Left hindlimb (tissue), 1 donor: ENCODE measurements at places on chromosomes 2 and 18.

DNA sequence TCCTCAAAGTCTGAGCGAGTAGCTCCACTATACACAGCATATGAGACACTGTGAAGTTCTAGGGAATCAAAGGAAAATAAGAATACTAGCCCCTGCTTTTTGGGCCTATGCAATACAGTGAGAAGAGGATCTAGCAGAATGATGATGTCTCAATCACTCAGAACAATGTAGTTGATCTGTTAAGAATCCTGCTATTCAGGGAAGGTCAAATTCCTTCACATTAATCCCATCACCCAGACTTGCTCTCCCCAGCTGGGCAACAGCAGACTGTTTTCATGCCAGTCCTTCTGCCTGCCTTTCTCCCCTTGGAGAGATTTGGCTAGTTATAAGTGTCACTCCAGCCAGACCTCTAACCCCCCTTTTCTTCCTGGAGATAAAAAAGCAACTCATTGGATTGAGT is 230.0 kb upstream of the EPHA4 start:
- DNase-seq = no peak

GRCh38 chr2:228657807-228658402 is 476.4 kb upstream of the SPHKAP start:
- DNase-seq = no peak

- DNase-seq = no peak
These were observed 655.0 kb downstream of the STK39 start for GRCh38 chr2:167592441-167592840.

GRCh38 chr2:239916205-239917124 is 108.7 kb downstream of the NDUFA10 start:
- DNase-seq = no peak

DNA sequence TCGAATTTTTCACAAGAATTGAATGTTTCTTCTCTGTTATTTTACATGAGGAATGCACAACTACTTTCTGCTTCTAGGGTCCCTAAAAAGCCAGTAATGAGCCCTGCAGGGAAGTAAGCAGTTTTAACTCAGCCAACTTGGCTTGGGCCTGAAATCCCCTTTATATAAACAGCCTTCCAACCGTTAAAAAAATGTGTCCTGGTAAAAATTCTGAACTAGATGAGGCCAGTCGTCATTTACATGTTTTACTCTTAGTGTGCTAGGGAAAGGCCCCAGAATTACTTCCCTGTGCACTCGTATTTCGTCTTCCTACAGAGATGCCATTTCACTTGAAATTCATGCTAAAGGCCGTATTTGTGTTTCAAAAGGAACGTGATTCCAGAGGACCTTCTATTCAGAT is 42.4 kb upstream of the RPE start:
- no peak for DNase-seq
